Renal pelvis (tissue), 12 donors: ENCODE measurements at places on chromosomes 4 and X. TPM values are rescaled to one million over a fixed set of nuclear protein-coding genes. Genes with fewer than 3 reads are reported as not detected.

XPNPEP2 gene
- 87.7 TPM for polyA plus RNA-seq

BEX2 gene
- 84.4 TPM for polyA plus RNA-seq

DNA sequence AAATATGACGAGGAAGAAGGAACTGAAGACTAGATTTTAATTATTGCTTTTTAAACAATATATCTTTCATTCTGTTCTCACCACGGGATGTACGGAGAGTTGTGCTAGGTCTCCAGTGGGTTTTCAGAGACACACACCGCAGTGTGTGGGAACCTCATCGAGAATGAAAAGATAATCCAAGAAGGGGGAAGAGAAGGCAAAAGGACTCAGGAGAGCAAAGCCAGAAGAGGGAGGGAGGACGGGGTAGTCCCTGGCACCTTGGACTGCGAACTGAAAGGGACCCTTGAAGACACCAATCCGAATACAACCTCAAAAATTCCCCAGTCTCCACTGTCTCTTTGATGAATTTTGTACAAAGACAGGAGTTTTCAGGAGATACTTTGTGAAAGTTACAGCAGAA, 932 bp upstream of the LEF1 start:
- DNase-seq: no peak

DNA sequence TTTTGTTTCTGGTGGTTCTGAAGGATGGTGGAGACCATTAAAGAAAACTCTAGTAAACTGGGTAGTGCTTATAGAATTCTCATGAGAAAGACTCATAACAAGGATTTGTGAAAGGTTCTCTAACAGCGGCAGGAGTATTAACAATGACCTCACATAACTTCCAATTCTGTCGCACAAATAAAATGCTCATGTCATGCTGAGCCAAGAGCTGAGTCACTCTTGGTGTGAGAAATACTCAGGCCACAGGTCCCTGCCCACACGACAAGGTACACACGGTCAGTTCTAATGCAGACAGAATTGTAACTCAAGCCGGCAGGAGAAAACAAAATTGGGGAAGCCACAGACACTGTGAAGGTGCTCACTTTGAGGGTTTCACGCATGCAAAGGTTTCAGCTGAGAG, 34.4 kb upstream of the C4orf50 start:
- DNase-seq: no peak

GRCh38 chr4:116066711-116067245, 953.4 kb upstream of the NDST4 start:
- DNase-seq: no peak

TMEM156 gene
- polyA plus RNA-seq: 2.7 TPM

CENPVL2 gene
- polyA plus RNA-seq: 0.20 TPM

- DNase-seq: no peak
Observed at GRCh38 chr4:17670423-17670822, 56.0 kb downstream of the MED28 start.

GRCh38 chrX:54920610-54921426, at the start of gene TRO:
Gene TRO (plus strand): TSS chrX:54920824. CDS start chrX:54922247, 1,423 bp downstream.
- peak; percentile 49 for DNase-seq

CHRDL1 gene
- polyA plus RNA-seq: 10.9 TPM

DNA sequence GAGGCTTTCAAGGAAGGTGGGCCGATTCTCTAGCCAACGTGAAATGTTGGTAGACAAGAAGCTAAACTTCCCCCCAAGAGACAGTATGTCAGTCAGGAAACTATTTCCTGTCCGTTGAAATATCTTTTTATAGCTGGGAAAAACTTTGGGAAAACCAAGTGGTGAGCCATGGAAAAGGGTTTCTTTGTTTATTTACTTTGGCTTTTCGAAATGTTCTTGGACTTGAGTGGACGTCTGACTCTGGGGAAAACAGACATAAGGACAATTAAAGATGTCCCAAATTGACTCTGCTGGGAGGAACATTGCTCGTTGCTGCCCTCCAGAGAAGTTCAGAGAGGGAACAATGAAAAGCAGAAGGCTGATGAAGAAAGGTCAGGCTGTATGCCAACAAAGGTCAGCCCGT, 295.4 kb downstream of the RAPGEF2 start:
- no peak for DNase-seq

GRCh38 chrX:127574829-127575228, 477.4 kb downstream of the ACTRT1 start:
- no peak for DNase-seq

- DNase-seq: no peak
Observed at GRCh38 chr4:156290811-156291210, 337.1 kb upstream of the CTSO start.

TEC gene
- 3.3 TPM for polyA plus RNA-seq

GRCh38 chr4:70838204-70838603, 1.5 kb downstream of the GRSF1 start:
- no peak for DNase-seq

DNA sequence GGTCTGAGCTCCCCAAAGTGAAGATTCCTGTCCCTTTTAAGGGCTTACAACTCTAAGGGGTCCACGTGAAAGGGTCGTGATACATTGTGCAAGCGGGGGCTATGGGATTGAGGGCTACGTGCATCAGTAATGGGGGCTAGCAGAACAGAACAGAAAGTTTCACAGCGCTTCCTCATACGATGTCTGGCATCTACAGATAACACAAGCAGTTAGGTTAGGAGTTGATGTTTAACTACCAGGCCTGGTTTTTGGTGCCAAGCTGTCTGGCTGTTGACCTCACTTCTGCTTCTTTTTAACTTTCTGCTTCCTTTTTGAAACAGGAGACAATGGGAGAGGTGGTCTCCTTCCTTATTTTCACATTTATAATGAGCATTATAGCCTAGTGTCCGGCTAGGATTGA, 368.6 kb upstream of the CXorf51A start:
- no peak for DNase-seq

IDS gene
- polyA plus RNA-seq: 25.5 TPM
